CD4-positive, alpha-beta T cell (primary cell): ENCODE measurements at places on chromosomes 6 and 20. TPM values are rescaled to one million over a fixed set of nuclear protein-coding genes. Genes with fewer than 3 reads are reported as not detected.
A peak's percentile ranks its signal among the peaks of the same experiment; 100 is the strongest.

DNA sequence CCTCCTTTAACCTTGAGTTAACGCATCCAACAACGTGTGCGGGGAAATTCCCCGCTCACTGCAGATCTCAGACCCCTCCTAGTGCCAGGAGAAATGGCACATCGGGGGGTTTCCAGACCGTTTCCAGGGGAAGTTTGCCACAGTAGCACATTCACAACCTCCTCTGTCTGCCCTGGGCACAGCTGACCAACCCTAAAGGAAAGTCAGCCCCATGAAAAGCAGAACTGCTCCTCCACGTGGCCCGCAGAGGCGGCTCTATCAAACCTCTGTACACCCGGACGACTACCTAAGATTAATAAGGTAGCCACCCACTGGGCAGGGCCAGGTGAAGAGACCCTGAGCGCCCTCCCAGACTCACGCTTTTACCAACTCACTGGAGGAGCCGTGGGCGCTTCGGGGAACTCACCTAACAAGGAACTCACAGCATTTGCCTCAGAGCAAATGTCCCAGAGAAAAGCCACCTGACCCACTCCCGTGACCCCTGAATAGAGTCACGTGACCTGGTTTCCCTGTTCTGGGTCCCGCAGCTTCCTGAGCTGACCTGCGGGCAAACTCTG, 93.1 kb downstream of the PRND start:
- no peak for DNase-seq
- peak overlapping the region; percentile 99 for H3K27ac ChIP-seq
- peaks cover 75% of the 10 kb centered on the region for H3K4me1 ChIP-seq
- H3K27me3 ChIP-seq = no peaks in the 10 kb centered on the region

DNA sequence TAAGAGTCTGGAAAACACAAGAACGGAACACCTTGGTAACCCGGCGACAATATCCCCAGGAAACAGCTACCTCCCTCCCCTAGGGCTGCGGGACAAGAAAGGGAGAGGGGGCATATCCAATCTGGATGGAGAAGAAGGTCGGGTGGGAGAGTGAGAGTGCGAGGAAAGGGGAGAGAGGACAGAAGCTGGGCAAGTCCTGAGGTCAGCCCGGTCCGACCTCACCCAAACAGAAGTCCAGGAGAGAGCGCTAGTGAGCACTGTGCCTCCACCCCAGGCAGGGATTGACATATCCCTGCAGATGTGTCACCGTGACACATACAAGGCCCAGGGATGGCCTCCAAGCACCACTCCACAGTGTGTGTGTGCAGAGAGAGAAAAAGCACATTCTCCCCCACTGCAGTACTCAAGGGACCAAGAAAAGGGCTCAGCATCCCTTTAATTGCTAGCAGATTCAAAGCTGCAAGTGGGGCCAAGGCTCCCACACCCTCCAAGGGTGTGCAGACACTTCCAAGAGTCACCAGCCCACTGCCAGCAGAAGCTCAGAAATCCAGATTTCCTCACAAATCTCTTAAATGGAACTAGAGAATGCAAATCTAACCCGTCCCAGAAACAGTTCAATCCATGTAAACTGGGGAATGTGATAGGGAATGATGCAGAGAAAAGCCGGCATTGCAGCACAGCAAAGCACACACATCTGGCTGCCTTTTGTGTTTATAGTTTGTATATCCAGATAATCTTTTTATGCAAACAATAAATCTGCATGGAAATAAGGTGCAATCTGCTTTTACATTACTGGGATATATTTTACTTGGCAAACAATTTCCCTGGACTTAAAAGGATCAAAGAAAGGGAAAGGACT, 3.1 kb downstream of the PXDC1 start:
- peaks cover 21% of the 10 kb centered on the region for H3K27me3 ChIP-seq
- no peak for DNase-seq
- no peak overlapping the region for H3K4me3 ChIP-seq
- peaks cover 18% of the 10 kb centered on the region for H3K4me1 ChIP-seq

- H3K27ac ChIP-seq = no peak overlapping the region
- H3K27me3 ChIP-seq = no peaks in the 10 kb centered on the region
- no peak overlapping the region for H3K4me3 ChIP-seq
- no peak for DNase-seq
- no peaks in the 10 kb centered on the region for H3K4me1 ChIP-seq
These were observed 21.2 kb downstream of the TRAM2 start for GRCh38 chr6:52555518-52556233.

DNA sequence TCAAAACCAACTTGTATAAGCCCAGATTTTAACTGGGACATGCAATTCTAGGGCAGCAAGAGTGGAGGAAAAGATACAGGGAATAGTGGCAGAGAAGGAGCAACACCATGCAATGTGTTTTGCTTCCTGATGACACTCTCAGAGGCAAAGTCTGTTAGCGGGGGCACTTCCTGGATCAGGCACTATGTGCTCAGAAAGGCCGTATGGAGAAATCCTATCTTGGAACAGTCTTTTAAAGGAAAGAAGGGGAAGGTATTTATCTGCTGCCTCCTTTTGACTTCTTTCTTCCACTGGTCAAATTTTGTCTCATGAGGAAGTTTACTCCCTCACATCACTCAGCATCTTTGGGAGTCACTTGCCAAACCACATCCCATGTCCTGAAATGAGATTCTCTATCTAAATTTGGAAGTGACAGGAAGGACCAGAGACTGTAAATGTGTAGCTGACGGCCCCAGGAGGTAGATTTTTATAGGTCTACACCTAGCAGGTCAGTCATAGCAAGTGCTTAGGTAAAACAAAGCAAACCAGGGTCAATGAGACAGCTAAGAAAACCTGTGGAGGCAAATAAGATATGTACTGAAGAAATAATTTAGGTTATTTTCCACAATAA, 91.7 kb upstream of the ELOVL5 start:
- no peaks in the 10 kb centered on the region for H3K36me3 ChIP-seq
- no peak overlapping the region for H3K4me3 ChIP-seq
- no peak overlapping the region for H3K27ac ChIP-seq
- H3K27me3 ChIP-seq = no peaks in the 10 kb centered on the region
- DNase-seq = no peak
- H3K4me1 ChIP-seq = no peaks in the 10 kb centered on the region

GRCh38 chr6:55574556-55574955, 4.4 kb downstream of the HMGCLL1 start:
- no peaks in the 10 kb centered on the region for H3K36me3 ChIP-seq
- no peaks in the 10 kb centered on the region for H3K4me1 ChIP-seq
- no peak for DNase-seq
- no peak overlapping the region for H3K27ac ChIP-seq
- H3K4me3 ChIP-seq = no peak overlapping the region

The COL9A3 gene
- not detected for total RNA-seq
